ENCODE measurements at places on chromosomes 3 and 15. TPM values are rescaled to one million over a fixed set of nuclear protein-coding genes. Genes with fewer than 3 reads are reported as not detected.

Gene C3orf18
- total RNA-seq, result 53.2 TPM

Gene KY
- not detected for total RNA-seq

Gene FSIP1
- 0.68 TPM for total RNA-seq

Gene SLC24A5
- total RNA-seq, result not detected

Gene CCR2
- 53.0 TPM for total RNA-seq

Gene BCHE
- not detected for total RNA-seq

Gene ASB14
- total RNA-seq, result not detected

Gene GOLGA8Q
- 16.0 TPM for total RNA-seq
